ENCODE measurements at places on chromosomes 6 and 20. TPM values are rescaled to one million over a fixed set of nuclear protein-coding genes. Genes with fewer than 3 reads are reported as not detected.

Gene PPP1R3G
- total RNA-seq, result not detected

Gene RAD21L1
- total RNA-seq, result not detected

Gene NKX2-4
- not detected for total RNA-seq

Gene TGIF2
- 45.5 TPM for total RNA-seq

Gene ZNF292
- 59.2 TPM for total RNA-seq

Gene NEDD9
- 64.0 TPM for total RNA-seq

Gene GRIK2
- total RNA-seq, result not detected

Gene TPBG
- not detected for total RNA-seq

Gene SIRPA
- total RNA-seq, result not detected

Gene CRISP2
- total RNA-seq, result not detected

Gene TMC2
- total RNA-seq, result not detected

Gene MATN4
- 6.7 TPM for total RNA-seq

Gene CCN6
- total RNA-seq, result not detected

Gene SYTL3
- total RNA-seq, result 61.0 TPM

Gene RPS6KA2
- total RNA-seq, result 4.6 TPM

Gene CHRNA4
- not detected for total RNA-seq

Gene TRIM31
- not detected for total RNA-seq

Gene WASF1
- total RNA-seq, result 0.44 TPM

All from T-helper 1 cell treated with Interleukin-12 subunit alpha and Interleukin-12 subunit beta and Interleukin-4 antibody, amounts not matched to agents 30 ng/mL and 1 ng/mL, for 36 hours (primary cell).